Karpas-422 (cell line): ENCODE measurements at places on chromosomes 7 and 10. TPM values are rescaled to one million over a fixed set of nuclear protein-coding genes. Genes with fewer than 3 reads are reported as not detected.

- no peaks in the 10 kb centered on the region for H3K27me3 ChIP-seq
- peaks cover 8% of the 10 kb centered on the region for H3K4me1 ChIP-seq
- no peak for DNase-seq
- no peaks in the 10 kb centered on the region for H3K36me3 ChIP-seq
Measured at GRCh38 chr10:13505052-13505680, 23.6 kb downstream of the BEND7 start.

GRCh38 chr10:24442234-24442633 is 233.3 kb downstream of the KIAA1217 start:
- no peaks in the 10 kb centered on the region for H3K27me3 ChIP-seq
- H3K4me3 ChIP-seq, result no peak overlapping the region
- H3K27ac ChIP-seq, result no peak overlapping the region
- no peak for DNase-seq
- no peaks in the 10 kb centered on the region for H3K36me3 ChIP-seq
- no peaks in the 10 kb centered on the region for H3K4me1 ChIP-seq

- no peaks in the 10 kb centered on the region for H3K4me1 ChIP-seq
- no peak overlapping the region for H3K4me3 ChIP-seq
- no peak for DNase-seq
- H3K27ac ChIP-seq, result no peak overlapping the region
- H3K27me3 ChIP-seq, result no peaks in the 10 kb centered on the region
- no peaks in the 10 kb centered on the region for H3K36me3 ChIP-seq
Measured at GRCh38 chr10:36380538-36380937, 738.4 kb upstream of the FZD8 start.

DNA sequence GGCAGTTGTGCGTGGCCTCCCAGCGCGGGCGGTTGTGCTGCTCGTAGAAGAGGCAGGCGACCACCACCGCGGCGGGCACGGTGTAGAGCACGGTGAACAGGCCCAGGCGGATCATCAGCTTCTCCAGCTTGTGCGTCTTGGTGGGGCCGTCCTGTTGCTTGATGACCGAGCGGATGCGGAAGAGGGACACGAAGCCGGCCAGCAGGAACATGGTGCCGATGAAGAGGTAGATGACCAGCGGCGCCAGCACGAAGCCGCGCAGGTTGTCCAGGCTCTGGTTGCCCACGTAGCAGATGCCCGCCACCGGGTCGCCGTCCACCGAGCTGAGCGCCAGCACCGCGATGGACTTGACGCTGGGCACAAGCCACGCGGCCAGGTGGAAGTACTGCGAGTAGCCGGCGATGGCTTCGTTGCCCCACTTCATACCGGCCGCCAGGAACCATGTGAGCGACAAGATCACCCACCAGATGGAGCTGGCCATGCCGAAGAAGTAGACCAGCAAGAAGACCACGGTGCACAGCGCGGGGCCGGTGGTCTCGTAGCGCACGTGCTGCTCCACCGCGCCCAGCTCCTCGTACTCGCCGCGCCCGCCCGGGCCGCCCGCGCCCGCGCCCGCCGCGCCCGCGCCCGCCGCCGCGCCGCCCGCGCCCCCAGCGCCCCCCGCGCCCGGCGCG is 2.2 kb downstream of the FZD8 start:
- H3K4me3 ChIP-seq, result no peak overlapping the region
- H3K27me3 ChIP-seq, result no peaks in the 10 kb centered on the region
- H3K4me1 ChIP-seq, result no peaks in the 10 kb centered on the region
- H3K27ac ChIP-seq, result no peak overlapping the region

DNA sequence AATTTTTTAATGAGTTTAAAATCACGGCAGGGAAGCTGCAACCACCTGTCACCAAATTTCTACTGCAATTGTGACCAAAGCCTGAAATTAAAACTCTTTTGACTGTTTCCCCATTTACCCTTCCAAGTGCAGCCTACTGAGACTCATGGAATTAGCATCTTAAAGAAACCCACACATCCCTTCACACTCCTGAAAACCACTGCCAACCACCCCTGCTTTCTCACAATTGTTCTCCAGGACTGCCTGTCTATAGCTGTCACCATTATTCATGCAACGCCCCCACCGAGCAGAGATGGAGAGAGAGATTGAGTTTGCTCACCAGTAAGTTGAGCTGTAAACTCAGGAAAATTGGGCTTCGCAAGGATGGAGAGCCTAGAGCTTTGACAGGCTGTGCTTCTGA is 383.8 kb upstream of the SORCS1 start:
- no peak overlapping the region for H3K4me3 ChIP-seq
- no peak overlapping the region for H3K27ac ChIP-seq
- H3K36me3 ChIP-seq, result no peaks in the 10 kb centered on the region
- H3K27me3 ChIP-seq, result no peaks in the 10 kb centered on the region

GRCh38 chr10:113362645-113363091 is 190.2 kb upstream of the HABP2 start:
- no peak overlapping the region for H3K4me3 ChIP-seq
- no peaks in the 10 kb centered on the region for H3K36me3 ChIP-seq
- no peaks in the 10 kb centered on the region for H3K27me3 ChIP-seq
- no peak overlapping the region for H3K27ac ChIP-seq
- no peak for DNase-seq
- H3K4me1 ChIP-seq, result no peaks in the 10 kb centered on the region

GRCh38 chr7:79308192-79308591 is 145.3 kb downstream of the MAGI2 start:
- no peak overlapping the region for H3K4me3 ChIP-seq
- no peak overlapping the region for H3K27ac ChIP-seq
- no peaks in the 10 kb centered on the region for H3K36me3 ChIP-seq
- no peak for DNase-seq
- no peaks in the 10 kb centered on the region for H3K27me3 ChIP-seq

- H3K4me3 ChIP-seq, result peak overlapping the region; percentile 92
- 0 out of 2 replicates have a peak, but pooled peaks cover 4% of the 10 kb centered on the region for H3K36me3 ChIP-seq
- peaks cover 40% of the 10 kb centered on the region for H3K4me1 ChIP-seq
- DNase-seq, result no peak
Measured at GRCh38 chr10:69179089-69179742, 818 bp upstream of the SUPV3L1 start.

DNA sequence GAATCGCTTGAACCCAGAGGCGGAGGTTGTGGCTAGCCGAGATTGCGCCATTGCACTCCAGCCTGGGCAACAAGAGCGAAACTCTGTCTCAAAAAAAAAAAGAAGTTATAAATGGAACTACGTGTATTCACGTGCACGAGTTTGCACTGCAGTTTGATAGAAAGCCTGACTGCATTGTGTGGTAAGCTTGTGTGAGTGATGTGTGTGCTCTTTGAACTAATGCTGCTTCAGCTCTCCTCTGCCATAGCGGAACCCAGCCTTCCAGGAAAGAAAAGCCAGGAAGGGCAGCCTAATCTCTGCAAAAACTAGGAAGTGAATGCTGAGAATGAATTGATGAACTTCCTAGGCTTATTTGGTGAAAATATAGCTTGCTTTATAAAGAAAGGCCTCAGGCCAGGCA is 15.6 kb upstream of the MKRN1 start:
- H3K4me1 ChIP-seq, result no peaks in the 10 kb centered on the region
- H3K4me3 ChIP-seq, result no peak overlapping the region
- DNase-seq, result no peak

GRCh38 chr7:128190051-128190647 is 50.9 kb upstream of the LEP start:
- H3K27me3 ChIP-seq, result peaks cover 3% of the 10 kb centered on the region; the same call in 1 of the 2 replicates
- no peaks in the 10 kb centered on the region for H3K36me3 ChIP-seq
- H3K27ac ChIP-seq, result no peak overlapping the region
- H3K4me1 ChIP-seq, result peaks cover 1% of the 10 kb centered on the region; the same call in 1 of the 2 replicates
- no peak overlapping the region for H3K4me3 ChIP-seq

GRCh38 chr10:98256692-98257091 is 11.3 kb downstream of the LOXL4 start:
- H3K27ac ChIP-seq, result no peak overlapping the region
- H3K27me3 ChIP-seq, result no peaks in the 10 kb centered on the region
- H3K4me3 ChIP-seq, result no peak overlapping the region
- no peaks in the 10 kb centered on the region for H3K4me1 ChIP-seq
- DNase-seq, result no peak

DNA sequence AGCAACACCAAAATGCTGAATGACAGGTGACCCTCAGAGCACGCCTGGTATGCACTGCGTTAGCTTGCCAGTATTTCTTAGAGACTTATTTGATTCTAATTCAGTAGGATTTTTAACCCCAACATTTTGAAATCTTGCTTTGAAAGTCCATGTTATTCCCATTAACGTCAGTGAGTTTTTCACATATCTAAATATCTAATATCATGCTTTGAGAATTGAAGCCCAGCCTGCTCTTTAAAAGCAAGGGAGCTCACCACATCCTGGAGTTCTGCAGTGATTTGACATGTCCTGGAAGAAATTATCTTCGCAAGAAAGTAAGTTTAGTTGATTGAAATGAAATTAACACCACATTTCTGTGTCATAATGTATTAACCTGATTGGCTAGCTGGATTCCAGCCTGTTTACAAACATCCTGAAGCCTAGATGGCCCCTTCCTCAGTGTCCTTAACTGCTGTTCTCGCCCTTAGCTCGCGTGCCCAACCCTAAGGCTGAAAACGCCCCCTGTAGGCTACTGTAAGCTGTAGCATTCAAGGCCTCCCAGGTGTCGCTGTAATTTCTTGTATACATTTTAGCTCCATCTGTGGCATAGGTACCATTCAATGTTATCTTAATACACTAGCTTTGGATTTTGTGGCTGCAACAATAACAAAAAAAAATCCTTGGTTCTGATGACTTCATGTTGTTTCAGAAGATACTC is 191.5 kb downstream of the MGMT start:
- peak; percentile 52 for DNase-seq
- no peaks in the 10 kb centered on the region for H3K27me3 ChIP-seq
- H3K27ac ChIP-seq, result no peak overlapping the region
- no peak overlapping the region for H3K4me3 ChIP-seq
- H3K36me3 ChIP-seq, result no peaks in the 10 kb centered on the region
- no peaks in the 10 kb centered on the region for H3K4me1 ChIP-seq

- no peak for DNase-seq
- no peak overlapping the region for H3K4me3 ChIP-seq
- no peaks in the 10 kb centered on the region for H3K4me1 ChIP-seq
- no peaks in the 10 kb centered on the region for H3K36me3 ChIP-seq
- H3K27me3 ChIP-seq, result no peaks in the 10 kb centered on the region
Measured at GRCh38 chr10:75694790-75695189, 263.4 kb downstream of the LRMDA start.

DNA sequence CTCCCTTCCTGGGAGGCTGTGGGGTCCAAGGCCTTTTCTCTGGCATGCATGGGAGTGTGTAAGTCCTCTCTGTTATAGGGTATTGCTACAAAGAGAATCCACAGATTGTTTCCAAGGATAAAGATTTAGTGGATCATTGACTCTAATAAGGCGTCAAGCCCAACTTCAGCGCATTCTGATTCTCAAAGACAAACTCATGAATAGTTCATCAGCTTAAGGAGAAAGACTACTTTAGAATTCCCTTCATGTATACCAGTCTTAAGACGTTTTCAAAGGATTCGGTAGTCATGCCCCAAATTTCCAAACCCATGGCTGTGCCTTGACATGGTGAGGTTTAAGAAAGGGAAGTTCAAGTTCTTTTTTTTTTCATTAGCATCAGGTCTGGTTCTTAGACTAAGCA is 46.6 kb upstream of the ABLIM1 start:
- H3K4me1 ChIP-seq, result no peaks in the 10 kb centered on the region
- no peak overlapping the region for H3K4me3 ChIP-seq
- H3K27me3 ChIP-seq, result no peaks in the 10 kb centered on the region
- no peak overlapping the region for H3K27ac ChIP-seq

DNA sequence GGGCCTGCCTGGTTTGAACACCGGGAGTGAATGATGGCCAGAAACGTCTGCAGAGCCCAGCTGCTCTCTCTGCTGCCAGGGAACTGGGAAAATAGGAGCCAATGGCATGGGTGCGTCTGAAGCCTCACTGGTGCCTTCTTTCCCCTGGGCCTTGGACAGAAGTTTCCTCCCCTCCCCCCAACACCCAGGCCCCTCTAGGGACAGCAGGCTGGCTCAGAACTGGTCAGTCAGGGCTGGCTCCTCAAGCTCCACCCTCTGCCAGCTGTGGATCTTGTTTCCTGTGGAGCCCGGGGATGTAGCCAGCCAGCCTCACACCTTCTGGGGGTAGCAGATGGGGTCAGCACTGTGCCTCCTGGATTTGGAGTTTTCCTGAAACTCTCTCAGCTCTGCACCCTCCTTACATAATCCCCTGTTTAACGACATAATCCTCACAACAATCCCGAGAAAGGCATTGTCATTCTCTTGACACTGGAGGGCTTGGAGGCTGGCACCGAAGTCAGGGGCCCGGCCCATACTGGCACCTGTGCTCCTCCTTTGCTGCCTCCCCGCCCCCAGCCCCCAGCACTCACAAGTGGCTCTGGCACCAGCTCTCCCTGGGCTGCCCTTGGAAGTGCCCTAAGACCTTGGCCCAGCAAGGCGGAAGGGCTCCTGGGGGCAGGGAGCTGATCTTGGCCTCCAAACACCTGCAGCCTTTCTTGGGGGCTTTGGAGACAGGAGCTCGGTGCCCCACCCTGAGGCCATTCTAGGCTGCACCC is 5.7 kb downstream of the LDB3 start:
- H3K36me3 ChIP-seq, result no peaks in the 10 kb centered on the region
- peak overlapping the region; percentile 52; the same call in 1 of the 2 replicates for H3K4me3 ChIP-seq
- H3K4me1 ChIP-seq, result peaks cover 95% of the 10 kb centered on the region
- H3K27ac ChIP-seq, result peak overlapping the region; percentile 89
- H3K27me3 ChIP-seq, result no peaks in the 10 kb centered on the region

- DNase-seq, result no peak
- no peak overlapping the region for H3K27ac ChIP-seq
- H3K4me1 ChIP-seq, result peaks cover under 1% of the 10 kb centered on the region
- H3K4me3 ChIP-seq, result no peak overlapping the region
- no peaks in the 10 kb centered on the region for H3K36me3 ChIP-seq
Measured at GRCh38 chr10:13920031-13920430, 333.3 kb downstream of the PRPF18 start.

GRCh38 chr7:112886208-112886607 is 96.0 kb upstream of the TMEM168 start:
- H3K27me3 ChIP-seq, result no peaks in the 10 kb centered on the region
- 0 out of 2 replicates have a peak, but pooled peaks cover 13% of the 10 kb centered on the region for H3K36me3 ChIP-seq
- DNase-seq, result no peak
- no peak overlapping the region for H3K4me3 ChIP-seq

PLEKHS1 gene
- not detected in 2 replicates for total RNA-seq

KCP gene
- 1.6 and 11.7 TPM in 2 replicates for total RNA-seq

ITPRID1 gene
- total RNA-seq, result not detected in 2 replicates

CPA4 gene
- total RNA-seq, result not detected in 2 replicates

CDC14C gene
- total RNA-seq, result not detected in 2 replicates

ZKSCAN1 gene
- 21.3 and 22.1 TPM in 2 replicates for total RNA-seq

PURB gene
- total RNA-seq, result 7.3 and 11.8 TPM in 2 replicates

AKR1D1 gene
- total RNA-seq, result not detected in 2 replicates

GPR26 gene
- not detected in 2 replicates for total RNA-seq
